RPMI7951 (cell line): ENCODE measurements at places on chromosomes 16 and 17. TPM values are rescaled to one million over a fixed set of nuclear protein-coding genes. Genes with fewer than 3 reads are reported as not detected.

CLTC gene
- total RNA-seq = 250 and 286 TPM in 2 replicates

MYO15A gene
- 0.24 TPM in 1 of 2 replicates, not detected in the other for total RNA-seq

NPIPB9 gene
- total RNA-seq = not detected in 2 replicates

TMEM97 gene
- 23.1 and 27.9 TPM in 2 replicates for total RNA-seq

MT1F gene
- total RNA-seq = 6.5 and 9.0 TPM in 2 replicates

LPO gene
- total RNA-seq = not detected in 2 replicates

SLFN11 gene
- 32.7 and 41.2 TPM in 2 replicates for total RNA-seq

GHDC gene
- total RNA-seq = 7.9 and 10.5 TPM in 2 replicates

GRCh38 chr17:81018044-81018802 lies 16.7 kb upstream of the BAIAP2 start:
- peak; percentile 79 for DNase-seq

DNA sequence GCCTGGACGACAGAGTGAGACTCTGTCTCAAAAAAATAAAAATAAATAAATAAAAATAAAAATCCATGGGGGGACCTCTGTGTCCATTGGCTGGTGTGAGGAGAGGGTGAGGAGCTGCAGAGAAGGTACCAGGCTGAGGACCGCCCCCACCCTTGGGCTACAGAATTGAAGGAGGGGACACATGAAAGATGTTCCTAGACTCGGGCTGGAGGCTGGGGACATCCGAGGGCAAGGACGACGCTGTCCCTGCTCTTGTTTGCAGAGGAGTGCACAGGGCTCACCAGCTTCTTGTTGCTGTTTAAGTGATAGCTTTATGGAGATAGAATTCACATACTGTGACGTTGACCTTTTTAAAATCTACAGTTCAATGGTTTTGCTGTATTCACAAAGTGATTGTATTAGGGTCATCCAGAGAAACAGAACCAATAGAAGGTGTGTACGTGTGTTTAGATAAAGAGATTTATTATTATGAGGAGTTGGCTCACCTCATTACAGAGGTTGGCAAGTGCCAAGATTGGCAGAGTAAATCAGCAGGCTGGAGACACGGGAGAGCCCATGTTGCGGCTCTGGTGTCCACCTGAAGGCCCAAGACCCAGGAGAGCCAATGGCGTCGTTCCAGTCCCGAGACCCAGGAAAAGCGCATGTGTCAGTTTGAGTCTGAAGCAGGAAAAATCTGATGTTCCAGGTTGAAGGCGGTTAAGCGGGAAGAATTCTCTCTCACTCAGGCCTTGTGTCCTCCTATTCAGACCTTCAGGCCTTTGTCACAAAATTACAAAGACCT lies 320.7 kb downstream of the SEC14L1 start:
- no peak for DNase-seq

- peak; percentile 63 for DNase-seq
Measured at GRCh38 chr17:32755045-32755805, 121.7 kb downstream of the MYO1D start.

DNA sequence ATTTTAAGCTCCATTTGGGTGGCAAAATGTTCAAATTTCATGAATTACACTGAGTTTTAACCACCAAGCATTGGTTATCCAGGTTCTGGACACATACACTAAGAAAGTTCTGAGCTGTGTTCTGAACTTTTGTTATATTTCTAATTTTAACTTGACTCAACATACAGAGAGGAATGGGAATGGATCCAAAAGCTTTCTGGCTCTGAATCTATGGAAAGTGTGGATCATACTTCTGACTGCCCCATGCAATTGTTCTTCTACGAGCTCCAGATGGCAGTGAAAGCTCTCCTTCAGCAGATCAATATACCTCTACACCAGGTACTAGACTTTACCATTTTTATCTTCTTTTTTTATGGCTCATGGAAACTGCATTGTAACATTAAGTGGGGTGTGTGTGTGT lies 113.0 kb upstream of the NOG start:
- no peak for DNase-seq

GRCh38 chr16:59886021-59886420 lies 1151.9 kb upstream of the GOT2 start:
- DNase-seq = peak; percentile 58

DNA sequence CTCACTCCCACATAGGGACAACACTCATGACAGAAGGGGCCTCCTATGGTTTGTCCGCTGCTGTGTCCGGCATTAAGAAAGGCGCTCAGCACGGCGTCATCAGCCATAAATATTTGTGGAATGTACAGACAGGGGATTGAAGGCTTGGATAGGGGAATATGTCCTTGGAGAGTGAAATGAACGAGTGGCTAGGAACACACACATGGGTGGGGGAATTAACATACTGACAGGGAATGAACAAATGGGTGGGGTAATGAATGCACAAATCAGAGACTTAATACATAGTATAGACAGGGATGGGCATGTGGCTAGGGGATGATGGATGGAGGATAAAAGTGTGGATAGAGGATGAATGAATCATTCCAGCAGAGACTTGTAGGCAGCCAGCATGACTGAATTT lies 154.0 kb upstream of the HSBP1 start:
- DNase-seq = peak; percentile 68

- no peak for DNase-seq
Measured at GRCh38 chr17:15469260-15469659, 1.8 kb upstream of the CDRT4 start.

DNA sequence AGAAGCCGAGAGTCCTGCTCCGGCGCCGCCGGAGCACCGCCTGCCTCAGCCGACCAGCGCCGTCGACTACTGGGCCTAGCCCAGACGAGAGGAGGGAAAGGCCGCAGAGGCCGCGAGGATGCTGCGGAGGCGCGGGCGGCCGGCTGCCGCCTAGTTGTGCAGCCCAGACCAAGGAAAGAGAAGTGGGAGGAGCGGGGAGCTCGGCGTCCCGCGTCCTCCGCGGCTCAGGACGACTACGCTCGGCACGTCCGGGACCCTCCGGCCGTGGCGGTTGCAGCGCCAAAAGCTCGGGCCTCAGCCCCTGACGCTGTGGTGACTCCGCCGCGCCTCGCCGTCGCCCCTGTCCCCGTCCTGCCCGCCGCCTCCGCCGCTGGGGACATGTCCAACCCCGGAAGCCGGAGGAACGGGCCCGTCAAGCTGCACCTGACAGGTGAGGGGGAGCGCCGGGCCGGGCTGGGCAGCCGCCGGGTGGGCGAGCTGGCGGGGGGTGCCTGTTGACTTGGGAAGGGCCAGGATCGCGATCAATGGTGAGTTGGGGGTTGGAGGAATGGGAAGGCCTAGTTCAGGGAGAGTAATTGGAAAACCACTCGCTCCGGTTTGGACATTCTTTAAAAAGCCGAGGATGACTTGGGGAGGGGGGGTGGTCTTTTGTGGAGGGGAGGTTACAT lies 37.7 kb downstream of the RNF135 start:
- DNase-seq = peak; percentile 66

GRCh38 chr17:56896968-56897359 lies 16.9 kb downstream of the TRIM25 start:
- DNase-seq = no peak

GRCh38 chr17:44287651-44288050 lies 19.7 kb upstream of the SLC4A1 start:
- DNase-seq = no peak

GRCh38 chr16:19127205-19127604 lies 13.4 kb downstream of the ITPRIPL2 start:
- no peak for DNase-seq

DNA sequence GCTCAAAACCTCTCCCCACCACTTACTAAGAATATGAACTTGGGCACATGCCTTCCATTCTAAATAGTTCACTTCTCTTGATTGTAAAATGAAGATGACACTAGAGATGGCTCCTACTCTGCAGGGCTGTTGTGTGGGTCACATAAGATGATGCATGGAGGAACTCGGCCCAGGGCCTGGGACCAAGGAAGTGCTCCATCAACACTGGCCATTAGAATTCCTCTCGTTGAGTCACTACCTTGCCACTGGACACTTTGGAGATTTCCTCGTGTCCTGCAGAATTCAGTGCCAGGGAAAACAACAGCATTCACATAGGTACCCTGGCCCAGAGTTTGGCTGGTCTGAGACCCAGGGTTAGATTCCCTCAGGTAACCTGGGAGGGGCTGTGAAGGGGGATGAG lies 18.6 kb downstream of the HNF1B start:
- no peak for DNase-seq

- DNase-seq = no peak
Measured at GRCh38 chr17:17906418-17907215, 65.6 kb downstream of the TOM1L2 start.

DNA sequence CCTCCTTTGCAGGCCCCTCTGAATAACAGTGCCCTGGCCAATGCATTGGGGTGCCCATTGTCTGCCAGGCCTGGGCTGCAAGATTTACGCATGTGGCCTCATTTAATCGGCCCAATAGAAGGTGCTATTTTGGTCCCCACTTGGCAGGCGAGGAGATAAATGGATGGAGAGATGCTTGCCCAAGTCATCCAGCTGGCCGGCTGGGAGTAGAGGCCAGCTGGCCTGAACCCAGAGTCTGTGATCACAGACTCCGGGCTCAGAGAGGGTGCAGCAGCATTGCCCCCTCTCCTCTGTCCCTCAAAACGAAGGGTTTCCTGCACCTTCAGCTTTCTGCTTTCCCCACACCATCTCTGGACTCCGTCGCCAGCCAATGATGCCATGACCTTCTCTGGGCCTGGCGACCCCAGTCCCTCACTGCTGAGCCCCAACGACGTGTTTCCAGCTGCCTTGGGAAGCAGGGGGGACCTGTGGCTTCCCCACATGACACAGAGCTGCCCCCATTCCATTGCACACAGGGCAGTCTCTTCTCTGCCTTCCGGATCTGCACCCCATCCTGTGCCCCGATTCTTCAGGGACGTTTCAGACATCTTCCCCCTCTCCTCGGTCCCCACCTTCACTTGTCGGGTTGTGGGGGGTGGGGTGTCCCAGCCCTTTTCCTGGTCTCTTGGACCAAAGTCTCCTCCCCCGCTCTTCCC lies 3.5 kb upstream of the ADGRG1 start:
- no peak for DNase-seq

DNA sequence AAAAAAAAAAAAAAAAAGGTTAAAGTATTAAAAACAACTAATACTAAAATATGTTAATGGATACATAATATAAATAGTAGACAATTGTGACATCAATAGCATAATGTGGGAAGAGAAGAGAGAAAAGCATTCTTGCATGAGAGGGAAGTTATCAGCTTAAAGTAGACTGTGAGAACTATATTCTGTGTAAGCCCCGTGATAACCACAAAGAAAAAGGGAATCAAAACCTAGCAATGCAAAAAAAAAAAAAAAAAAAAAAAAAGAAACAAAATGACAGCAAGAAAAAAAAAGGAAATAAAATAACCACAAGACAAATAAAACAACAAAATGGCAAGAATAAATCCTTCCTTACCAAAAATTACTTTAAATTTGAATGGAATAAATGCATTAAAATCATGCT lies 39.8 kb upstream of the MYLK3 start:
- DNase-seq = no peak

DNA sequence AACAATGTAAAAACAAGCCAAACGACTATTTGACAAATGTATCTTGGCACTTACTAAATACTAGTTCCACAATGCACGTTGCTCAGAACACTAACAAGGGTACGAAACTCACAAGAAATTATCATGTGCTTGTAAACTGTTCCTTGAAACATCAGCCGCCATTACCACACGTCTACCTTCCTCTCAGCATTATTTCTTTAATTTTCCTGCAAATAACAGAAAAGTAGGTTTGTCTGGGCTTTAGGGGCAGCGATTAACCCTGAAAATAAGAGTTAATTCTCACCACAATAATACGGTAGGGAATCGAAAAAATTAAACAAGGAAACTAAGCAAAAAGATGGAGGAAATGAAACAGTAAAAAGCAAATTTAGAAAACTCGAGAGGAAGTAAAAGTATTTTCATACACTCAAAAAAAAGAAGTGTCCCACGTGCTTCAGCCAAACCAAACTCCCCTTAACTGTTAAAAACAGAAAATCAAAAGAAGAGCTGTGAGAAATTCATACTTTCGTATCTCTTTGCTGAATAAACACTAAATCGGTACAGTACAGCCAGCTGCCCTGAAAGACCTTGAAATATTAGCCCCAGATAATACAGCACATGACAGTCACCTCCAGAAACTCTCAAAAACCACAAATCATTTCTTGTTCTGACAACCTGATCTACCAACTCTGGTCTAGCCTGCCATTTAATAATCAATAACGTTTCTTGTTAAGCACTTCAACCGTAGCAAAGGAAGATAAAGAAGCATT lies 1.2 kb downstream of the ARHGAP17 start:
- no peak for DNase-seq

DNA sequence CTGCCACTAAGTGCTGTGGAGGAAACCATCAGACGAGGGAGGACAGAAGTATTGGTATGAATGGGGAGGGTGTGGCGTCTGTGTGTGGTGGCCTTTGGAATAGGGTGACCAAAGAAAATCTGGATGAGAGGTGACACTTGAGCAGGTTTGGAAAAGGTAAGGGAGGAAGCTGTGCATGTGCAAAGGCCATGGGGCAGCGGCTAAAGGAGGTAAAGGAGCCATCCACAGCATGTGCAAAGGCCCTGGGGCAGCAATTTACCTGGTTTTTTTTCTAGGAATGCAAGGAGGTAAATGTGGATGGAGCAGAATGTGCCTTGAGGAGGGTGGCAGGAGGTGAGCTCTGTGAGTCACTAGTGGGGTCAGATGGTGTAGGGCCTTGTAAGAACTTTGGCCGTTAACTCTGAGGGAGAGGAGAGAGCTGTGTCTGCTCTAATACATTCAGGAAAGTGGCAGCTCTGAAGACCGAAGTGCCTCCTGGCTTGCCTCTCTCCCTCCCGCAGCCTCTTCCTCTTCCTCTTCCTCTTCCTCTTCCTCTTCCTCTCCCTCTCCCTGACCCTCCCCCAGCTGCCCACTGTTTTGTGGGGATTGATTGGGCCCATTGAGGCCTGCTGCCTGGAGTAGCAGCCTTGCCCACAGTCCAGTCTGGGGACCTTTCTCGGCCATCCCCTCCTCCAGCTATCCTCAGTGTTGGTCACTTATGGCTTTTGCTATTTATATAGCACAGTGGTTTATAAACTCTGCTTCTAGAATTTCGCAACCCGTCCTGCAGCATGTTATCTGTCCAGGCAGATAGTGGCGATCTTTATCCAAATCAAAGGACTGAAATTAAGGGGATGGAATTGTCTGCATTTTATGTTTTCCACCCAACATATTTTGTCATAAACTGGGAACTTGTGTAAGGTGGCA lies 38.7 kb downstream of the CMIP start:
- DNase-seq = peak; percentile 24

- DNase-seq = peak; percentile 97
Measured at GRCh38 chr16:68287276-68288251, 23.2 kb downstream of the SLC7A6OS start.

DNA sequence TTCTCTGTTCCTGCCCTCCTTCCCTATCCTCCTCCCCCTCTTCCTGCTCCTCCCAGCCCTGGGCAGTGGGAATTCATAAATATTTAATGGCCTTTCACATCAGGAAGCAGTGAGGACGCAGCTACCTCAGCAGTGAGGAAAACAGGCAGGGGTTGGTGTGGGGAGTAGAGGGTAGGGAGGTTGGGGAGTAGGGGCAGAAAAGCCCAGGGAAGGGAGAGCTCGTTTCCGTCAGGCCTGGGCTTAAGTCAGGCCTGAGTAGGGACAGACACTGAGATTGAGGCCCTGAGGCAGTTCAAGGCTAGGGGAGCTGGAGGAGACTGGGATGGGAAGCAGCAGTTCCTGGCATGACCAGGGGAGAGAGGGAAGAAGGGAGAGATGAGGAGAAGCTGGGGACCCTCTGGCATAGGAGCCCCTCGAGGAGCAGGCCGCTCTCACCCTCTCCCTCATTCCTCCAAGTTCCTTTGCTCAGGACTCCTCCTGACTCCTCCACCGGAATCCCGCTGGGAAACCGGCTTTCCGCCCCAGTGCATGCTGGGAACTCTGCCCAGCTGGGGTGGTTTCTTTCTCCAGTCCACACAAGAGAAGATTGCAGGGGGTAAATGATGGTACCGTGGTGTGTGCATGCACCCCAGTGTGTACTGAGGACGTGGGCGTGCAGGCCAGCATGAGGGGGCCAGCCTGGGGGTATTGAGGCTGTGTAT lies 6.2 kb downstream of the SAMD14 start:
- no peak for DNase-seq

GRCh38 chr17:44119798-44120197 lies 3.6 kb downstream of the HDAC5 start:
- no peak for DNase-seq
